Fibroblast of the aortic adventitia (primary cell): ENCODE measurements at places on chromosomes 3 and 15. TPM values are rescaled to one million over a fixed set of nuclear protein-coding genes. Genes with fewer than 3 reads are reported as not detected.

The CPNE4 gene
- not detected in 2 replicates for total RNA-seq

The ZCWPW2 gene
- 1.2 and 1.7 TPM in 2 replicates for total RNA-seq

The CYP8B1 gene
- not detected in 2 replicates for total RNA-seq

The ACY1 gene
- total RNA-seq = 26.7 and 28.7 TPM in 2 replicates

The RNU6-1 gene
- not detected in 2 replicates for total RNA-seq

The IL5RA gene
- 0.08 TPM in 1 of 2 replicates, not detected in the other for total RNA-seq

The CYP1A1 gene
- 0.63 TPM in 1 of 2 replicates, not detected in the other for total RNA-seq

The KLHL6 gene
- not detected in 2 replicates for total RNA-seq

The SCAMP5 gene
- 1.1 and 2.2 TPM in 2 replicates for total RNA-seq

The TMOD2 gene
- 11.2 and 18.9 TPM in 2 replicates for total RNA-seq

The CCR3 gene
- total RNA-seq = not detected in 2 replicates

The KBTBD13 gene
- total RNA-seq = not detected in 2 replicates

The CD80 gene
- not detected in 2 replicates for total RNA-seq

The ITIH1 gene
- total RNA-seq = 1.3 TPM in 1 of 2 replicates, not detected in the other

The CNTN4 gene
- total RNA-seq = 0.09 TPM in 1 of 2 replicates, not detected in the other

The GPR156 gene
- 0.90 and 4.0 TPM in 2 replicates for total RNA-seq

The REC114 gene
- not detected in 2 replicates for total RNA-seq

The GRIP2 gene
- 0.90 TPM in 2 replicates for total RNA-seq

The RLBP1 gene
- not detected in 2 replicates for total RNA-seq

The EFCC1 gene
- total RNA-seq = not detected in 2 replicates

The FMN1 gene
- total RNA-seq = 1.1 and 9.2 TPM in 2 replicates

The HYKK gene
- 3.3 and 10.2 TPM in 2 replicates for total RNA-seq

The SCAANT1 gene
- not detected in 2 replicates for total RNA-seq

The EXD1 gene
- total RNA-seq = not detected in 2 replicates

The SLC24A1 gene
- 7.9 and 13.2 TPM in 2 replicates for total RNA-seq

The KBTBD12 gene
- under 0.01 TPM in 1 of 2 replicates, not detected in the other for total RNA-seq

The POC1A gene
- total RNA-seq = 1.3 and 10.0 TPM in 2 replicates

The LRRFIP2 gene
- 46.8 and 144 TPM in 2 replicates for total RNA-seq

The PLSCR2 gene
- not detected in 2 replicates for total RNA-seq

The LRRC2 gene
- total RNA-seq = 7.9 and 10.1 TPM in 2 replicates

The GUCA1C gene
- total RNA-seq = not detected in 2 replicates

The RUBCN gene
- total RNA-seq = 17.2 and 22.3 TPM in 2 replicates

The CSK gene
- 8.0 and 28.1 TPM in 2 replicates for total RNA-seq

The CDHR4 gene
- 0.09 TPM in 1 of 2 replicates, not detected in the other for total RNA-seq

The CLDN11 gene
- 375 and 661 TPM in 2 replicates for total RNA-seq

The LRRC31 gene
- total RNA-seq = not detected in 2 replicates

The HIGD2B gene
- total RNA-seq = not detected in 2 replicates

The SERPINI1 gene
- 3.4 and 3.7 TPM in 2 replicates for total RNA-seq

The OR5K1 gene
- total RNA-seq = 0.57 TPM in 1 of 2 replicates, not detected in the other

The KNG1 gene
- not detected in 2 replicates for total RNA-seq

The CXCR6 gene
- not detected in 2 replicates for total RNA-seq

The SMCO1 gene
- total RNA-seq = not detected in 2 replicates

The HHATL gene
- total RNA-seq = not detected in 2 replicates

The OXTR gene
- 6.1 and 7.0 TPM in 2 replicates for total RNA-seq

The P2RY1 gene
- total RNA-seq = 0.81 and 1.1 TPM in 2 replicates

The GORASP1 gene
- total RNA-seq = 24.0 and 29.7 TPM in 2 replicates
